ENCODE measurements at places on chromosomes 12 and 14. TPM values are rescaled to one million over a fixed set of nuclear protein-coding genes. Genes with fewer than 3 reads are reported as not detected.

Gene MYF6
- not detected for total RNA-seq

Gene TAS2R7
- total RNA-seq = not detected

Gene CCDC198
- total RNA-seq = not detected

Gene OR6C6
- total RNA-seq = not detected

Gene MORN3
- total RNA-seq = not detected

Gene PIANP
- not detected for total RNA-seq

Gene SLC10A1
- not detected for total RNA-seq

Gene NUP37
- total RNA-seq = 19.0 TPM

GRCh38 chr14:72666610-72667009, 227.3 kb downstream of the DPF3 start:
- no peaks in the 10 kb centered on the region for H3K27me3 ChIP-seq
- no peak overlapping the region for H3K27ac ChIP-seq
- no peaks in the 10 kb centered on the region for H3K4me1 ChIP-seq
- DNase-seq = no peak
- H3K36me3 ChIP-seq = no peaks in the 10 kb centered on the region

- no peaks in the 10 kb centered on the region for H3K4me1 ChIP-seq
- no peak for DNase-seq
- no peaks in the 10 kb centered on the region for H3K27me3 ChIP-seq
- no peaks in the 10 kb centered on the region for H3K36me3 ChIP-seq
These were observed 10.9 kb upstream of the TFCP2 start for GRCh38 chr12:51183816-51184215.

GRCh38 chr14:63006531-63006930, 38.7 kb downstream of the KCNH5 start:
- no peaks in the 10 kb centered on the region for H3K4me1 ChIP-seq
- no peak for DNase-seq
- no peaks in the 10 kb centered on the region for H3K27me3 ChIP-seq
- no peaks in the 10 kb centered on the region for H3K36me3 ChIP-seq
- H3K27ac ChIP-seq = no peak overlapping the region
- H3K4me3 ChIP-seq = no peak overlapping the region

DNA sequence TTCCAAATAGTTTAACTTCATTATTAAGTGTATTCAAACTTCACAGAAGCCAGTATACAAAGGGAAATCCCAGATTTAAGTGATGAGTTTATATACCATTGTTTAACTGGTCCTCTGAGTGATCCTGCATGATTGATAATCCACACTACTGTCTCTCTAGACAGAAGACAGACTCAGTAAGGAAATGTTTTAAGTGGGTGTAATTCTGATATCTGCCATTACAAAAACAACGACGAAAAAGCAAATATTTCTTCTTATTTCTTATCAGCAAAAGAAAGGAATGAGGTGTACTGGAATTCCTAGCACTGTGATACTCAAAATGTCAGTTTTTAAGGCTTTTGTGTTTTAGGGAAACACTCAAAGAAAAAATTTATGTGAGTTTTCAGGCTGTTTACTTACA, 127.5 kb downstream of the GPHN start:
- no peaks in the 10 kb centered on the region for H3K4me1 ChIP-seq
- no peak overlapping the region for H3K27ac ChIP-seq
- no peak for DNase-seq
- no peaks in the 10 kb centered on the region for H3K27me3 ChIP-seq
- no peak overlapping the region for H3K4me3 ChIP-seq

DNA sequence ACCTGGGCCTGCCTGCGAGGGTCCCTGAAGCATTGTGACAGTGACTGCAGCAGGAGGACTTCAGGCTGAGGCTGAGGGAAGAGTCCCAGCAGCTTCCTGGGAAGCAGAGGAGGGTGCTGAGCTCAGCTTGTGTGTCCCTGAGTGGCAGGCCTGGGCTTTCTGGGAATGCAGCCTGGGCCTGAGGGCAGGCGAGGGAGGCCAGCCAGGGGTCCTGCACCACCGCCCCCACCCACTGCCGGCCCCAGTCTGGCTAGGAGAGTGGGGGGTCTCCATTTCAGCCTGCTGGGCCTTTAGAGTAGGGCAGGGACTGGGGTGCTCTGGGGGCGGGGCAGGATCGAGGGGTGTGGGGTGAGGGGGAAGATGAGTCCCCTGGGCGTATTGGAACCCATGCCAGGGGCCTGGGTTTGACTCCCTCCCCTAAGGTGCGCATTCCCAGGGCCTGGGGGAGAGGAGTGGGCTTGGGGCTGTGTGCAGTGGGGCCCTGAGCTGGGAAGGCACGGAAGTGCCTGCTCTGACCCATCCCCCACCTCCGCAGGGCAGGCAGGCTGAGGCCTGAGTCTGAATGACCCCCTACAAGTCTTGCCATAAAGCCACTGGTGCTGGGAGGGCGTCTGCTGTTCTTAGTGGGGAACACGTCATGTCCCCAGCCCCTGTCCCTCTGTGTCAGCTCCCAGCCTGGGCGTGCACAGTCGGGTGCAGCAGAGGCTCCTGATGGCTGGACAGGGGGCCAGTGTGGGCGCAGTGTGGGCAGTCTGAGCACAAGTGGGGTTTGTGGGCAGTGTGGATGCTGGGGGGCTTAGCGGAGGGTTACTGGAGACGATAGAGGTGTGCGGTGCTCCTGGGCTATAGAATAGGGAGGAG, 46.4 kb downstream of the KRT80 start:
- no peak overlapping the region for H3K4me3 ChIP-seq
- H3K27ac ChIP-seq = no peak overlapping the region
- H3K4me1 ChIP-seq = no peaks in the 10 kb centered on the region
- H3K36me3 ChIP-seq = no peaks in the 10 kb centered on the region

GRCh38 chr12:2395354-2395977, 342.7 kb downstream of the CACNA1C start:
- no peaks in the 10 kb centered on the region for H3K36me3 ChIP-seq
- DNase-seq = no peak
- no peak overlapping the region for H3K4me3 ChIP-seq
- no peaks in the 10 kb centered on the region for H3K27me3 ChIP-seq
- no peaks in the 10 kb centered on the region for H3K4me1 ChIP-seq
- H3K27ac ChIP-seq = no peak overlapping the region

DNA sequence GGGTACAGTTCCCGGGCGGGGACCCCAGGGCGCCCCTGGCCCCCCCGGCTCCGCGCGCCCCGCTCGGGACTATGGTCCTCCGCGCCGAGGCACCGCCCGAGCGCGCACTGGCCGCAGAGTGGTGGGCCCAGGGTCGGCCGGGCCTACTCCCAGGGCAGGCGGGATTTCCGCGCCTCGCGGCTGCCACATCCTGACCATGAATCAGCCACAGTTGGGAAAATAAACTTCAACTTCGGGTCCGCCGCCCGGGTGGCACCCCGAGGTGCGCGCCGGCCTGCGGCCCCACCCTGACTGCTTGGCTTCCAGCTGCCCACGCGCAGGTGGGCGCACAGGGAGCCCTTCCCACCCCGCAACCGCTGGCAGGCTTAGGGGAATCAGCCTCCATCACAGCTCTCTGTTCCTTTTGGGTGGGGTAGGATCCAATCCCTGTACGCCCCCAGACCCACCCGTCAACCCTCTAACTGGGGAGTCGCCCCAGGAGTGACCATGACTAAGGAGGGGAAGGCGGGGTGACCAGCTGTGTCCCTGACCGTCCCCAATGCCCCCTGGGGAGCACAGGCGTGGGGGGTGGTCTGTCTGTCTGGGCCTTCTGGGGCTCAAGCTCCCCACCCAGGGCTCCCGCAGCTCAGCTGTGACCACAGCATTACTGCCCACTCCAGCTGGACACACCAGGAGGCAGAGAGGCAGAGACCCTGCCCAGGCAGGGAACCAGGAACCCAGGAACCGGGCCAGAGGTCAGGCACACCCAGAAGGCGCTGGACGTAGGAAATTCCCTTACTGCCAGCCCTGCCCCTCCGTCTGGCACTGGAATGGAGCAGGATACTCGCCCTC, 678 bp downstream of the INF2 start:
- H3K4me1 ChIP-seq = peaks cover 51% of the 10 kb centered on the region
- no peaks in the 10 kb centered on the region for H3K27me3 ChIP-seq
- H3K36me3 ChIP-seq = no peaks in the 10 kb centered on the region
- peak overlapping the region; percentile 96 for H3K4me3 ChIP-seq

DNA sequence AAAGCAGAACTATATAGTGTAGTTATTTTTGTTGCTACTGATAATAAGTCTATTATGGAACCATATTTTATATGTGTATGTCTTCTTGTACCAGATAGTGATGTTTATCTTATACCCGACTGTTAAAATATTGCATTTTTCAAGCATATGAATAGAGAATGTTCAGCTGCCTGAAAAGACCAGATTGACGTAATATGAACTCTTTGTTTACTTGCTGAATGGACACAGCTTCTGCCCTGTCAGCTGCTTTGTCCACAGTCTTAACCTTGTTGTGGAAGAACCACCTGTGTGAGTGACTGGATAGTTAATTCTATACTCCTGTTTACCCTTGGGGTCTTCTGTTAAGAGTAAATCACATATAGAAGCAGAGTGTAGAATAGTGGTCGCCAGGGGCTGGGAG, 109.3 kb downstream of the LGR5 start:
- no peaks in the 10 kb centered on the region for H3K4me1 ChIP-seq
- H3K27me3 ChIP-seq = no peaks in the 10 kb centered on the region
- H3K4me3 ChIP-seq = no peak overlapping the region
- no peaks in the 10 kb centered on the region for H3K36me3 ChIP-seq
- no peak for DNase-seq

- H3K27me3 ChIP-seq = no peaks in the 10 kb centered on the region
- peak; percentile 23 for DNase-seq
- peak overlapping the region; percentile 89 for H3K4me3 ChIP-seq
- peak overlapping the region; percentile 85 for H3K27ac ChIP-seq
- H3K36me3 ChIP-seq = no peaks in the 10 kb centered on the region
These were observed 427 bp upstream of the TMEM120B start for GRCh38 chr12:121712190-121712460.

DNA sequence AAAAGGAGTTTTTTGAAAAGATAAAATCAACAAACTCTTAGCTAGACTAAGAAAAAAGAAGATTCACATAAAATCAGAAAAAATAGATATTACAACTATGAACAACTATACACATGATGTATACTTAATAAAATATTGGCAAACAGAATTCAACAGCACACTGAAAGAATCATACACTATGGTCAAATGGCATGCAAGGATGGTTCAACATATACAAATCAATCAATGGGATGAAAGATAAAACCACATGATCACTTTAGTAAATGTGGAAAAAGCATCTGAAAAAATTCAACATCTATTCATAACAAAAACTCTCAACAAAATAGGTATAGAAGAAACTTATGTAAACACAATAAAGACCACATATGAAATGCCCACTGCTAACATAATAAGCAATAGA, 84.5 kb upstream of the BBS10 start:
- H3K4me3 ChIP-seq = no peak overlapping the region
- H3K27me3 ChIP-seq = no peaks in the 10 kb centered on the region
- H3K27ac ChIP-seq = no peak overlapping the region
- no peak for DNase-seq
- no peaks in the 10 kb centered on the region for H3K36me3 ChIP-seq

- H3K27me3 ChIP-seq = no peaks in the 10 kb centered on the region
- no peak overlapping the region for H3K27ac ChIP-seq
- DNase-seq = no peak
These were observed 3.0 kb upstream of the KRT3 start for GRCh38 chr12:52798671-52799504.

All from Peyer's patch (tissue), 4 donors.